H9 (cell line): ENCODE measurements at places on chromosomes 16 and 17. TPM values are rescaled to one million over a fixed set of nuclear protein-coding genes. Genes with fewer than 3 reads are reported as not detected.
A peak's percentile ranks its signal among the peaks of the same experiment; 100 is the strongest.

TNFSF12 gene
- total RNA-seq, result 5.8 and 7.1 TPM in 2 replicates

CDRT15 gene
- not detected in 2 replicates for total RNA-seq

GRCh38 chr17:7466639-7467341 lies 12.6 kb downstream of the ZBTB4 start:
- DNase-seq, result no peak

DNA sequence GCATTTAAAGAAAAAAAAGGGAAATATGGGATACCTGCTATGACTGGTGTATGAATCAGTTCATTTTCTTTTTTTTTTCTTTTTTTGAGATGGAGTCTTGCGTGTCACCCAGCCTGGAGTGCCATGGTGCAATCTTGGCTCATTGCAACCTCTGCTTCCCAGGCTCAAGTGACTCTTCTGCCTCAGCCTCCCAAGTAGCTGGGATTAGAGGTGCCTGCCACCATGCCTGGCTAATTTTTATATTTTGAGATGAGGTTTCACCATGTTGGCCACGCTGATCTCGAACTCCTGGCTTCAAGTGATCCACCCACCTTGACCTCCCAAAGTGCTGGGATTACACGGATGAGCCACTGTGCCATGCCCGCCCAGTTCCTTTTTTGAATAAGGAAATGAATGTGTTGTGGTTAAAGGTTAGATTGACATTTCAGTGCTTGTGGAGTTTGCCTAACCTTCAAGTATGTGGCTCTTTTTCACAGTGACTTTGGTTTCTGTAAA lies 7.7 kb downstream of the HAPSTR1 start:
- DNase-seq, result no peak

DNA sequence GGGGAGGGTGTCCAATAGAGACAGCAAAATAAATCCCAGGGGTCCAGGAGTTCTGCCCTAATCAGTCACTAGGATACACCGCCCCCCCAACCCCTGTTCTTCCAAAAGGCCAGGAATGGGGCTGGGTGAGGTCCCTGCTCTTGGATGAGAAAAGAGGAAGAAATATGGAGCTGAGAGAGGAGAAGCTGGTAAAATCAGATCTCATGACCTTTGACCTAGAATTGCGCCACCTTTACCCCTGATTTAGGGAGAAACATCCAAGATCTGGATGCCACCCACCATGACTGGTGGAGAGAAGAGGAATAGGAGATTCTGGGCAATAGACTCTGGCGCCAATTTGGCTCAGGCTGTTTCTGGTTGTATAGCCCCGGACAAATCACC lies 707 bp upstream of the CACNB1 start:
- no peak for DNase-seq

DNA sequence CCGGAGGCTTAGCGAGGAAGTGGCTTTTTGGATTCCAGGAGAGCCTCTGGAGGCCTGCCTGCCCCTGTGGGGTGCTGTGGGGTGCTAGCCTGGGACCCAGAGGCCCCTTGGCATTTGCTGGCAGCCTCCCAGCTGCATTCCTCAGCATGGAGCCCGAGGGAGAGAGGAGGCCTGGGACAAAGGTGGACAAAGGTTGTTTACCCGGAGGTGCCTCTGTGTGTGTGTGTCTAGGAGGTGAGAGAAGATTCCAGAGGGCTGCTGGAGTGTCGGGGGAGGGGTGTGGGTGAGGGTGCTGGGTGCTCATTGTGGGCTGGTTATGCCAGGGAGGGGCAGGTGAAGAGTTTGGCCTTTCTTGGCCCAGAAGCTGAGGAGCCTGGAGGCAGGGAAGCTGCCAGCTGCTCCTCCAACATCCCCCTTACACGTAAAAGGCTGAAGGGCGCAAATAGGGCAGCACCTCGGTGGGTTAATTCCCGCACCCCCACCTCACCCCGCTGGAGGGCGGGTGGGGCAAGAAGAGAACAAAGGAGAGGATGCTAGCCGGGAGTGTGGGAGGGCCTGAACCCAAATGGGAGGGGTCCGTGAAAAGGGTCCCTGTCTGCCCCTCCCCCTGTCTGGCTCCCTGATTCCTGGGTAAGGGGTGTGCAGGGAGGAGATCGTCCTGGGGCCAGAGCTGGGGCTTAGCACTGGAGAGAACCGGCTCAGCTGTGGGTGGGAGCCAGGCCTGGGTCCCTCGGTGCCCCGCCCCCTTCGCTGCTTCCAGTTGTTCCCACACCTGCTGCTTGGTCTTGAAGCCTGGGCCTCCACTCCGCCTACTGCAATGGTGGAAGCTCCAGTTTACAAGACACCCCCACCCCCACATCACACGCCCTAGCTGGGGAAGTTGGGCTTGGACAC lies 9.9 kb downstream of the HEXIM2 start:
- DNase-seq, result peak; percentile 79

DNA sequence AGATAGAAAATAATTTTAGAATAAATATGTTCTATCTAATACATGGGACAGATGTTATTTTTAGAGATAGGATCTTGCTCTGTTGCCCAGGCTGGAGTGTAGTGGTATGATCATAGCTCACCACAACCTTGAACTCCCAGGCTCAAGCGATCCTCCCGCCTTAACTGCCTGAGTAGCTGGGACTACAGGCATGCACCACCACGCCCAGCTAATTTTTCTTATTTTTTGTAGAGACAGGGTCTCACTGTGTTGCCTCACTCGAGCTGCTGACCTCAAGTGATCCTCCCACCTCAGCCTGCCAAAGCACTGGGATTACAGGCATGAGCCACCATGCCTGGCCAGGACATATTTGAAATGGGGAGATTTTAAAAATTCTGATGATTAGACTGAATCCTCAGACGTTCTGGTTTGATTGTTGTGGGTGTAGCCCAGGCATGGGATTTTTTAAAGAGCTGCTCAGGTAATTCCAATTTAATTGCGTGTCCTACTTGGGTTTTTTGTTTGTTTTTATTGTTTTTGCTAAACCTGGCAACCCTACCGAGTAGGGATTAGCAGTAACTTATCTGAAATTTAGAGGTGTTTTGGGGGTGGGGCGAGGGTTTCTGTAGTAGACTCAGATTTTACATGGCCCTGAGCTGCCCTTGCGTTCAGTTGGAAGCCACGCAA lies 142.9 kb downstream of the RAB11FIP4 start:
- DNase-seq, result no peak

DNA sequence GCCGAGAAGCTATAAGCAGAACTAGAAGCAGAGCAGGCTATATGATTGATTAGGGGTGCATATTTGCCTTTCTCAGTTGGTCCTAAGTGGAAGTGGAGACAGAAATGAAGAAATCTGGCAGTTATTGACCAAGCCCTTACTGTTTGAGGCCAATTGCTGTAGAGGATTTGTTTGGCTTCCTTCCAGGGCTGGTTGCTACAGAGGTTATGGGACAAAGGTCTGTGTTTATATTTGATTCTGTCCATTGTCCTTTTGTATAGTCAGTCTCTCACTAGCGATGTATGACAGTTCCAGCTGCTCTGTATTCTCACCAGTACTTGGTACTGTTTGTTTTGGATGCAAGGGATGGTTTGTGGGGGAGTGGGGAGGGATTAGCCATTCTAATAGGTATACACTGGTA lies 7.3 kb upstream of the ALOX15 start:
- no peak for DNase-seq

DNA sequence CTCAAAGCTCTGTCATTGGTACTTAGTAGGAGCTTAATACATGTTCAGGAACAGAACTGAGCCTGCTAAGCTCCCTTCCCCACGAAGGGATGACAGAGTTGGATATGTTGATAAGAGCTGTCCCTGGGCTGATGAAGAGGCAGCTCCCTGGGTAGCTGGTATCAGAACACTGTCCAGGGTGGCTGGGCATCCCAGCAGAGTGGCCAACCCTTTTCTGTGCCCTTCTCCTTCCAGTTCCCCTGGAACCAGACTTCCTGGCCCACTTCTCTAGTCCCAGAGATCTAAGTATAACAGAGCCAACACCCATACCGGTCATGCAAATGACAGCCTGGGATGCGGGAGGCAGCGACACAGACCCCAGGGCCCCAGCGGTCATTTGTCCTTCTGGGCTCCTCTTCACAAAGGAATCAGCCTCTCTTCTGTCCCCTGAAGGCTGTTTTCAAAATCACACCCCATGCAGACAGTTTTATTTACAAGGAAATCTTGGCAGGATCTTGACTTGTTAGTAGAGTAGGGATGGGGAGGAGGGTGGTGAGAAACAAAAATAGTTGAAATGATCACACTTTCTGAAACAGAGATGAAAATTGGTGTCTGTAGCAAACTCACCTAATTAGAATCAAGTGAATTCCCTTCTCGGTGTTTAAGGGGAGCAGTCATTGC lies 1.4 kb upstream of the RHBDL3 start:
- no peak for DNase-seq
